Activated CD4-positive, alpha-beta T cell treated with anti-CD3 and anti-CD28 coated beads, Interleukin-2, Interleukin-6, amounts not matched to agents 100 ng/mL and 50 ng/mL, durations not matched to agents 16 hours and 8 hours (primary cell): ENCODE measurements at places on chromosomes 11 and 22.

DNA sequence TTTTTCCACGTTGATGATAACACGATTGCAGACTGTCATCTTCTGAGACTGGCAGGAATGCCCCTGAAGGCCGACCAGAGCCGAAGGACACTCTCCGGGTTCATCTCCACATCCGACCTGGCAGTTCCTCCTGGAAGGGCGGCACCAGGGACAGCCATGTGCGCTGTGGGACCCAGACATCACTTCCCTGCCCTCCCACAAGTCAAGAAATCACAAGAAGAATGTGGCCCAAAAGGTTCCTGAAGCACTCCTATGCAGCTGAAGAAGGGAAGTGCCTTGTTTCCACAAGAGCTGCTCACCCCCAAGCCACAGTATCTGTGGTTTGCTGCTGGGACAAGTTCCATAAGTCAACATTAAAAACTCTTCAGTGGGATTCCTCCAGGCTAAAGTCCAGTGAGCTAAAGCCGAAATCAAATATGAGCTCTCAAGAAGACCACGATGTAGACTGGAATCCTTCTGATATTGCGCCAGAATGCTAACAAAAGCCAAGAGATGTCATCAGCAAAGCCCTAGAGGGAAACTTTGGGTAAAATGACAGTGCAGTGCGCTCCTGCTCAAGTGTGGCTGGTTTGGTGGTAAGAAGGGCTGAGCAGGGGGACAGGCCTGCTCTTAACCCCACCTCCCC is 21.2 kb downstream of the PACSIN2 start:
- no peak for DNase-seq

DNA sequence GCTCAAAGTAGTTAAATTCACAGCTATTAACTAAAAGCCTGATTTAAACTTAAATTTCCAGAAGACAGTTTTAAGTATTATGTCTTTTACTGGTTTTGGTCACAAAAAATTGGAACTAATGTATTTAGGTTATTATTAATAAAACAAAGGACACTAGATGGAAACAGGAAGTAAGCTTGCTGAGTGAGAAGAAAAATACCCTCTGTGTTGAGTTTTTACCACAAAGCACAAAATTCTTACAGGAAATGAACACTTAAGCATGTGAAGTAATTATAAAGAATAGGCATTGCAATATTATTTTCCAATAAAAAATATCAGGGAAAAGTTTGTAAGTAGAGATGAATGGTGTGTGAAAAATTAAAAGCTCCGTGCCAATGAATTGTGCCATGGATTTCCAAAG is 46.3 kb downstream of the PIK3C2A start:
- DNase-seq: no peak

- DNase-seq: no peak
Observed at GRCh38 chr11:117855912-117856651, 20.4 kb downstream of the FXYD6 start.

DNA sequence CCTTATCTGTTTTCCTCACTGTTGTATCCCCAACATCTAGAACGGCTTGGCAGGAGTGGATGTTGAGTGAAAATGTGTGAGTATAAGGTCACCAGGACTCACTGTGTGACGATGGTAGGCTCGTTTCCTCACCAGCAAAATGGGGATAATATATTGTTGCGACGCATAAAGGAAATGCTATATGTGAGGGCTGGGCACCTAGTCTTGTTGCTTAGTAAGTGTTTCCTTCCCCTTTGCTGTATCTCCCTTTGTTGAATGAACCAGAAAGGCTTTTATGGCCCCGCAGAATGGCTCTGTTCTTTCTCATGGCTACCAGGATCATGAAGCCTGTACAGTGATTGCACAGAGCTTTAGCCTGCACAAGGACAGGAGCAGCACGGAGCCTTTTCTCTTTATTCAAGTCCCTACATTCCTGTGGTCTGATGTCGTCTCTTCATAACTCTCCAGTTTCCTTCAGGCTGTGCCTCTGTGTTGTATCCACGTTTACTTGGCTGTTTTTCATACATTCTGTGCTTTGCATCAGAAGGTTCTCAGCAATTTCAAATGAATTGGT is 5.4 kb downstream of the TNRC6B start:
- DNase-seq: no peak

GRCh38 chr11:125890447-125891100 is 3.1 kb downstream of the HYLS1 start:
- DNase-seq: no peak

GRCh38 chr22:47126344-47126811 is 363.9 kb downstream of the TBC1D22A start:
- no peak for DNase-seq
